ENCODE measurements at places on chromosomes 13 and 19.

GRCh38 chr13:95797016-95797415 lies 120.1 kb downstream of the DNAJC3 start:
- DNase-seq = no peak

GRCh38 chr13:113187883-113188665 lies 20.4 kb downstream of the PCID2 start:
- no peak for DNase-seq

DNA sequence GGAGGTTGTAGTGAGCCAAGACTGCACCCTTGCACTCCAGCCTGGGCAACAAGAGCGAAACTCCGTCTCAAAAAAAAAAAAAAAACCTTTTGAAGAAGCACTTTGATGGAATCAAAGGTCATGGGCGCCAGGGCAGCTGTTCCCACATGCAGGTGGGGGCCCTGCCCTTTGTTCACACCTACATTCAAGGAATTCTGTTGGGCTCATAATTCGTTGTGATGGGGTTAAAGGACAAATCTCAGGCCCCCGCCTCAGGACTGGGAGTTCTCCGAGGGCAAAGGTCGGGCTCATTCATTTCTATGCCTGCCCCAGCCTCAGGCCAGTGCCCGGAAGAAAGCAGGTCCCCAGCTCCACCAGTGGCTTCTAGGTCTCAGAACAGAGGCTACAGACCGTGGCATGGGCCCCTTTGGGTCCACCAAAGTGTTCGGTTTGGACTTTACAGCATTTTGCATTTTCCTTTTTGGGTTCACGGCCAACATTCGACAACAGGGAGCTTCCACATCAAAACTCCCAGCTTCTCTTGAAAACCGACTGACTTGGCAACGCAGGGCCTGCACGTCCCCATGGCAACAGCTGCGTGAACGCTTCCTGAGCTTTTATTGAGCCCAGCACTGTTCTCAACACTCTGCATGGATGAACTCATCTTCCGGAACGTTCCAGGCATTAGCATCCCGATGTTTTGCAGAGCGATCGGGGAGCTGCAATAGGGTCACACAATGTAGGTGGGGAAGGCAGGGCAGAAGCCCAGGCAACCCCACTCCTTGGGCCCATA lies 10.1 kb upstream of the GTF2F1 start:
- DNase-seq = no peak

DNA sequence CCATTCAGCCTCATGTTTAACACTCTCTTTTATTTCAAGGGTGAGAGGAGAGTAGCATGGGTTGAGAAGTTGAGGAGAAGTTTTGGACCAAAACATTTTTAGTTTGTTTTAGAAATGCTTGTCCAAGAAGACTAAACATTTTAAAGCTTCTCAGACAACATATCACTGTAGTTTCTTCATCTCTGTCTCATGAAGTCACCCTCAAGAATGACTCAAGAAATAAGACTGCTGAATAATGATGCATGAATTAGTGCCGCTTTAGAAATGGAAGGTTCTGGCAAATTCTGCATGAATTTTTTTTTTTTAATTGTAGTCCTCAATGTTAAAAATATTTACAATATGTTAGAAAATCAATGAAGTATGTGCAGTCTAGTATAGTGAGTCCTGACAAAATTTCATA lies 422.7 kb upstream of the ARGLU1 start:
- no peak for DNase-seq

GRCh38 chr19:45876411-45877197 lies 9.3 kb downstream of the IRF2BP1 start:
- no peak for DNase-seq

DNA sequence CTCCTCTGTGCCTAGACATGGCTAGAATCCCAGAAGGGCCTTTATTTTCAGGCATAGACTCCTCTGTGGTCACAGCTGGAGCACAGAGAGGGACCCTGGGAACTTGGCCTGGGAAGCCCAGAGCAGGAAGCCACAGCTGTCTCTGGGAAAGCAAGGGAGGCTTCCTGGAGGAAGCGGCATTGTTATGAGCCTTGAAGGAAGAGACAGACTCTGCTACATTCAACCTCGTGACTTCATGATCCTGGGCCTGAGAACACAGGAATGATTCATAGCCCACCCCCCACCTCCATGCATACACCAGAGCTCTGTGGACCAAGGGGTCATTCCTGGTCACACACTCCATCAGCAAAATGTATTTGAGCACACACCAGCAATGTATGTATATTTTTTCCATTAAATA lies 8.6 kb downstream of the RDH8 start:
- DNase-seq = no peak

GRCh38 chr13:48234566-48235340 lies 1.7 kb downstream of the ITM2B start:
- no peak for DNase-seq

GRCh38 chr19:6503407-6504201 lies 1.5 kb upstream of the TUBB4A start:
- no peak for DNase-seq

GRCh38 chr13:63882052-63882451 lies 2466.4 kb upstream of the PCDH20 start:
- no peak for DNase-seq

DNA sequence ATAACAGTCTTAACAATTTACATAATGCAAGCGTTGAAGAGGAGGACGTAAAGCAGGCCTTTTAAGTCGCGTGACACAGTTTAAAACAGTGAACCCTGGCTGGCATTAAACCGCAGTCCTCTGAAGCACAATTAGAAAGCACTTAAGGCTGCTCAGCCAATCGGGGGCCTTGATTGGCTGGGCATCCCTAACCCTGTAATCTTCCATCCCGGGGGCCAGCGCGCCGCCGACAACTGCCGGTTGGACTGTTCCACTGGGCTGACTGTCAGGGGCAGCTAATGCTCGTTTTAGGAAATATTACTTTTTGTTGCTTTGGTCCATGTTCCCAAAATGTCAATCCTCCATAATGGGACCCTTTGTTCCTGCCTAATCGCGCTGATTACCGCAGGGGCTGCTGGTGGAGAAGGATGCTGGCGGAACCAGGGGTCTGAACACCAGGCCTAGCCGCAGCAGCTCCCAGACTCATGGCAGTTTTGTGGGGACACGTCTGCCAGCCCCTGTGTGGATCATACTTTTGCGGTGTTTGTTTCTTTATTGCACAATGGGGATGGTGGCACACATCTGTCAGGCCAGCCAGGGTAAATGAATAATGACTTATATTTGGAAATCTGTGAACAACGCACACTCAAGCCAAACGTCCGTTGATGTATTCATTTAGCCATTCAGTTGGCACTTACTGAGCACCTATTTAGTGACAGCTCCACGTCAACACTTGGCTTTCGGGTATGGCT lies 127.1 kb upstream of the SPACA7 start:
- DNase-seq = no peak

GRCh38 chr13:46817095-46817494 lies 20.1 kb upstream of the ESD start:
- DNase-seq = no peak

- DNase-seq = no peak
These were observed 285.8 kb upstream of the PCDH9 start for GRCh38 chr13:67515895-67516294.

All from tibial artery (tissue), 4 donors.